Activated CD4-positive, alpha-beta T cell treated with anti-CD3 and anti-CD28 coated beads, Interleukin-2, amount 50 U/mL, for 48 hours (primary cell): ENCODE measurements at places on chromosomes 2 and 18.

DNA sequence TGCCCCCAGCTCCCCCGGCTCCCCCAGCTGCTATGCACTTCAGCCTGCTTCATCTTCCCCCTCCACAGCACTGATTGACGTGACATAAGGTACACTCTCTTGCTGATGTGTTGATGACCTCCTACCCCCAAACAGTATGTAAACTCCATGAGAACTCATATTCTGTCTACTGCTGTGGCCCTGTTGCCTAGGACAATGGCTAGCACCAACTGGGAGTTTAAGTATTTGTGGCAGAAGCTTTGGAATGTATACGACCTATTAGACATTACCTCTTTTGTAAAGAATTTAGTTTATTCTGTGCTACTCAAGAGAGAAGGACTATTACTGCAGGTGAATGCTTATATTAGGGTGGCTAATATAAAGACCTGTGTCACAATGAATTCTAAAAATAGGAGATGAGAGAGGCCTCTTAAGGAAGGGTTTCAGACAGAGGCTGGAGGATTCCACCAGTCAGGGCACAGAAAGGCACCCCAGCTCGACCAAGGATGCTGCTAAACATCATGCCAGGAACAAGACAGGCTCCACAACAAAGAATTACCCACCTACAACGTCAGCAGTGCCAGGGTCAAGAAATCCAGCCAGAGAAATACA, 60.6 kb downstream of the CABYR start:
- no peak for DNase-seq

DNA sequence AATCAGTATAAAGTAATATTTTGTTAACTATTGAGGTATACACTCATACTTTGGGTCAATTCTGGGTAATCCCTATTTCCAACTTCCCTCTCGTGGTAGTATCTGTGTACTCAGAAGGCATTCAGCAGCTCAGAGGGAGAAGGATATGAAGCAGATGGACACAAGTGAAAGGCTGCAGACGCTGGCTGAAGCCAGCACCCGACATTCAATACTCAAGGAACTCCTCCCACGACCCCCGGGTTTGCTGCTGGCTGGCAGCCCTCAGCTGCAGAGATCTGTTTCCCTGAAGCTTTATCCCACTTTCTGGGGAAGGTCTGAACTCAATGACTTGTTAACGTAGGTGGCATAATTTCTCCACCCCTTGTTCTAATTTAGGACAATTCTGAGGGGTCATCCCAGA, 847.3 kb upstream of the SOX11 start:
- no peak for DNase-seq

GRCh38 chr2:205758500-205758899, 76.2 kb downstream of the NRP2 start:
- no peak for DNase-seq

DNA sequence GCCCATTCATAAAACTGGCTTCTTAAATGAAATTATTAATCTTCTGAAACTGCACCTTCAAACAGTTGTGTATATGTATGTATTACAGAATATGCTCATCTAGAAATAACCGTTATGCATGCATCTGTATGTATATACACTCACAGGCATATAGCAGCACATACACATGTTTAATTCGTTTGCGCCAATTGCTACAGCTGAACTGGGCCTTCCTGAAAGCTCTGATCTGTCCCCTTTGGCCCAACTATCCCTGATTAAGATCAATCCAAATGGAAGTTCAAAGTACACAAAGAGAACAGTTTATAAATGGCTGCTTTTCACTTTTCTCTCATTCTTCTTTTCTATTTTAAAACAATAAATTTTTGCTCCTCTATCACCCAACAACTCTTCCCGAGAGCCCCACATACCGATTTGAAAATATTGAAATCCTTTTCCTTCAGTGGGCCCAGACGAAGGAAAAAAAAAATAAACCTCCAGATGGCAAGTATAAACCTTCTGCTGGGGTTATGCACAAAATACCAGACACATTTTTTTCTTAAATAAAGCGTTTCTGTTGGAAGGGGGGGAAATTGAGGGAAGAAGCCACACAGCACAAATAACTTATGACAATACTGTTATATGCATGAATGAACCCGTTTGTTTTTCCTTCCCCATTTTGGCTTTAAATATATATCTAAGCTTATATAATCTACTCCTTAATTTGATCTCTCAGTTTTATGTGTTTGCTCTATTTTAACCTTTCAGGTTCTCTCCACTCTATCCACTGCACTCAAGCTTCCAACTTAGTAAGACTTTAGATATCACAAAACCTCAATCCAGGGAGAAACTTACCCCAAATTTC, 267.3 kb downstream of the TCF4 start:
- no peak for DNase-seq

DNA sequence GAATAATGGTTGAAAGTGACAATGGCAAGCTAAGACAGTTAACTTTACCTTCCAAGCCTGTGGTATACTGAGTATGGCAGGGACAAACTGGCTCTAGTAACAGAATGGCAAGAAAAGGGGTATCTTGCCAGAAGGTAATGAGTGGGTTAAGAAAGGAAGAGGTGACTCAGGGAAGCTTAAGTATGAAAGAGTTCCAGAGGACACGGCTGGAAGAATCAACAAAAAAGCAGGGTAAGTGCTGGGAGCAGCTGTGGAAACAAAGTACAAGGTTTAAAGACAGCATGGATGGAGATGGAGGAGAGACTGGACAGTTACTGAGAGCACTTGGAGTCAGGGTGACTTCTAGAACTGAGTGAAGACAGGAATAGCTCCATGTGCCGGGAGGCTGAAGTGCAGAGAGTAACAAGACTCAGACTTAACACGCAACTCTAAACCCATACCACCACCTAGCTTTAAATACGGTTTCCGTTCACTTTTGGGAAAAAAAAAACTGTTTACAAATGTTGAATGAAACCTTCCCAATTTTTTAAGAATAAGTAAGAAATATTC, 69.0 kb downstream of the REV1 start:
- DNase-seq: no peak

- DNase-seq: no peak
Observed at GRCh38 chr2:54615832-54616534, 107.5 kb upstream of the EML6 start.
